ENCODE measurements at places on chromosomes 7 and 10.

DNA sequence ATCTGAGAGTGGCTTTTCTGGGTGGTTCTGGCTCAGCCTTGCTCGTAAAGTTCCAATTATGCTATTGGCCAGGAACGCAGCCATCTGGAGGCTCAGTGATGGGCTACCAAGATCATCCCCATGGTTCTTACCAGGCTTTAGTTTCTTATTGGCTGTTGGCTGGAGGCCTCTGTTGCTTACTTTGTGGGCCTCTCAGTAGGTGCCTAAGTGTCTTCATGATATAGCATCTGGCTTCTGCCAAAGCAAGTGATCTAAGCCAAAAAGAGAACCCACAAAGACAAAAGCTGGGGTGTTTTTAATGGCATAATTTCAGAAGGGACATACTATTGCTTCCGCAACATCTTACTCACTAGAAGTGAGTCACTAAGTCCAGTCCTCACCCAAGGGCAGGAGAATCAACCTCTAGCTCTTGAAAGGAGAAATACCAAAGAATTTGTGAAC lies 132.0 kb upstream of the MDFIC start:
- DNase-seq: no peak

- DNase-seq: no peak
Observed at GRCh38 chr7:44678471-44679179, 70.0 kb upstream of the ZMIZ2 start.

- DNase-seq: no peak
Observed at GRCh38 chr7:96347471-96347870, 25.6 kb upstream of the SLC25A13 start.

DNA sequence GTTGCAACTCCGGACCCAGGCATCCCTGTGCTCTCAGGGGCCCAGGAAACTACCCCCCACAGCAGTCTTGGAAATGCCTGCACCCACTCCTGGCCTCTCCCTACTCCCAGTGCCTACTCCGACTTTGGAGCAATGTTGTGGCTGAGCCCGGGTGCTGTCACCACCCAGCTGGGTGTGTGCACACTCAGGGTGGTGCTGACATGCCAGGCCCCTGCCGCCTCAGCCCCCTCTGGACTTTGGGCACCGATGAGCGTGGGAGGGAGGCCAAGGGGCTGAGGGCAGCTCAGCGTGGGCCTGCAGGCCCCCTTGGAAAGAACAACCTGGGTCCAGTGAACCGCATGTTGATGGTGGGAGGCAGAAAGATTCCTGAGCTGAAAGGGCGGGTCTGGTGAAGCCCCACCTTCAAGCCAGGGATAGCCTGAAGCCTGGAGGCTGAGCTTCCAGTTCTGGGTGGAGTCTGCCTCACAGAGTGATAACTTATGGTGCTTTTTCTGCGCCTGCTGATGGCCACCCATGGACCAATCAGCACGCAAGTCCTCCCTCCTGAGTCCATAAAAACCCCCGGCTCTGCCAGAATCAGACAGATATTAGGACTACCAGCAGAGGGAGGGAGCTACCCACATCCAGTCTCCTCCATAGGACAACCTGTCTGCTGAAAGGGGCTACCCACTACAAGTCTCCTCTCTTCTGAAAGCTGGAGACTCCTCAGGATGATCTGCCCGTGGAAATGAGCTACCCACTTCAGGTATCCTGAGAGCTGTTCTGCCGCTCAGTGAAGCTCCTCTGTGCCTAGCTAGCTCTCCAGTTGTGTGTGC lies 380.4 kb upstream of the SORCS1 start:
- DNase-seq: no peak

- DNase-seq: no peak
Observed at GRCh38 chr7:15851201-15851600, 164.7 kb upstream of the MEOX2 start.

GRCh38 chr7:102872460-102872859 lies 40.3 kb upstream of the LRRC17 start:
- DNase-seq: no peak

DNA sequence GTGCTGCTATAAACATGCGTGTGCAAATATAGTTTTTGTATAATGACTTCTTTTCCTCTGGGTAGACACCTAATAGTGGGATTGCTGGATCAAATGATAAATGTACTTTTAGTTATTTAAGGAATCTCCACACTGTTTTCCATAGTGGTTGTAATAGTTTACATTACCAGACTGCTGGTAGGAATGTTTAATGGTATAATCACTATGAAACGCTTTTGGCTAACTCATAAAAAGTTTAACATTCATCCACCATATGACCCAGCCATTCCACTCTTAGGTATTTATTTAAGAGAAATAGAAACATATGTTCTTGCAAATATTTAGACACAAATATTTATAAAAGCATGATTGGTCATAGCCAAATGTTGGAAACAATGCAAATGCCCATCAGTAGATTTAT lies 32.1 kb upstream of the TFEC start:
- DNase-seq: no peak

Data from OCI-LY7 (cell line).